Inflammatory macrophage treated with lipopolysaccharide for 4 hours (primary cell): ENCODE measurements at places on chromosomes 5 and 9.

DNA sequence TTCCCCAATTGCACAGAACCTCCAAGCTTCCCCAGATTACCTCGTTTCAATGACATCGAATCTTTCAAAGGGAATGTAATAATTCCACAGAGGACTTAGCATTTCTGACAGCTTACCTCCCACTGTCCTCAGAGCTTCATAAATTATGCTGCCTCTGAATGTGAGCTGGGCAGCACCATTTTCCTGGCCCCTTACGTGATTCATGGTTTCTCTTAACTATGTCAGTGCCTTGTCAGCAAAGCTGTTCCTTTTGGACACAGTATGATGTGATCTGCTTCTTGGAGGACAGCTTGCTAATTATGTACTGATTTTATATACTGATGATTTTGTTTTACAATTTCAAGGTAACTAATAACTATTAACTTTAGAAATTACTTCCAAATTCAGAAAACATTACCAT is 27.7 kb upstream of the SSBP2 start:
- peak; percentile 37 for DNase-seq

DNA sequence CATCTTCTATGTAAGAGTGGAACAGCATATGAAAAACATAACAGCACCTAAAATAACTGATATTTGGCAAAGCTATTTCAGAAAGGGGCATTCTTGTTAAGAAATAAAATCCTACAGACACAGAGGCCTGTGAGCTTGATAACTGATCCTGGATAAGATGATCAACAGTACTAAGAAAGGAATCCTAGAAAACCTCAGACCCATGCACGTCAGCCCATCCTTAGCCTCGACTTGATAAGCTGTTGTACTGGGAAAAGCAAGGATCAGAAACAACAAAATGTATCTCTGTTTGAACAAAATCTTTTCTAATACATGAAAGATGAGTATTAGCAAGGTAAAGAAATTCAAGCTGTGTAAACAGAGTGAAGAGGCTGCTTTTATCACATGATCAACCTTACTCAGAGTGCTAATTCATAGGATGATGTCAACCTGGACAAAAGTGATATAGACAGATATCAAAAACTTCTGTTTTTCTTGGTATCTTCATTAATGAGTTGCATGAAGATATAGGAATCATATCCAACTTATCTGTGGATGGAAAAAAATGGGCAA is 15.2 kb downstream of the LIFR start:
- no peak for DNase-seq

- no peak for DNase-seq
Measured at GRCh38 chr5:81650987-81651386, 99.9 kb downstream of the SSBP2 start.

DNA sequence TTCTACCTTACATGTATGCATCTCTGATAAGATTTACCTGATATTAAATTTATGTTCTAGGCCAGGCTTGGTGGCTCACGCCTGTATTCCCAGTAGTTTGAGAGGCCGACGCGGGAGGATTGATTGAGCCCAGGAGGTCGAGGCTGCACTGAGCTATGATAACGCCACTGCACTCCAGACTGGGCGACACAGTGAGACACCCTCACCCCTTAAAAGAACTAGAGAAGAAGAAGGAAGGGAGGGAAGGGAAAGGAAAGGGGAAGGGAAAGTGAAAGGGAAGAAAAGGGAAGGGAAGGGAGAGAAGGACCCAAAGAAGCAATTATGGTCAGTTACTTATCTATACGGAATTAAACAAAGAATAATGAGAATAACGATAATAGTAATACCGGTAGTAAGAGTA is 1.2 kb upstream of the RFK start:
- peak; percentile 70 for DNase-seq

GRCh38 chr9:99637641-99638040 is 184.0 kb upstream of the NR4A3 start:
- peak; percentile 85 for DNase-seq
